ENCODE measurements at places on chromosomes 1 and 21. TPM values are rescaled to one million over a fixed set of nuclear protein-coding genes. Genes with fewer than 3 reads are reported as not detected.

TSTD1 gene
- total RNA-seq, result 4.5 TPM

SRM gene
- 74.2 TPM for total RNA-seq

- no peak for DNase-seq
Observed at GRCh38 chr1:159171688-159172501, 480 bp downstream of the CADM3 start.

SEC16B gene
- 2.6 TPM for total RNA-seq

- DNase-seq, result no peak
Observed at GRCh38 chr1:92862605-92863004, 30.8 kb downstream of the RPL5 start.

DNA sequence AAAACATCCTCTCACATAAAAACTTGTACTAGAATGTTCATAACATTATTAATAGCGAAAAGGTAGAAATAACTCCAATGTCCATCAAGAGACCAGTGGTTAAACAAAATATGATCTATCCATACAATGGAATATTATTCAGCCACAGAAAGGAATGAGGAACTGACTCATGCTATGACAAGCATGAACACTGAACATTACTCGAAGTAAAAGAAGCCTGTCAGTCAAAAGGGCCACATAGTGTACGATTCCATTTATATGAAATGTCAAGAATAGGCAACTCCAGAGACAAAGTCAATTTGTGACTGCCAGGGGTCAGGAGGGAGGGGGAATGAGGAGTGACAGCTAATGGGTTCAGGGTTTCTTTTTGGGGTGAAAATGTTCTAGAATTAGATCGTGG, 2.3 kb downstream of the VPS26C start:
- DNase-seq, result no peak

DNA sequence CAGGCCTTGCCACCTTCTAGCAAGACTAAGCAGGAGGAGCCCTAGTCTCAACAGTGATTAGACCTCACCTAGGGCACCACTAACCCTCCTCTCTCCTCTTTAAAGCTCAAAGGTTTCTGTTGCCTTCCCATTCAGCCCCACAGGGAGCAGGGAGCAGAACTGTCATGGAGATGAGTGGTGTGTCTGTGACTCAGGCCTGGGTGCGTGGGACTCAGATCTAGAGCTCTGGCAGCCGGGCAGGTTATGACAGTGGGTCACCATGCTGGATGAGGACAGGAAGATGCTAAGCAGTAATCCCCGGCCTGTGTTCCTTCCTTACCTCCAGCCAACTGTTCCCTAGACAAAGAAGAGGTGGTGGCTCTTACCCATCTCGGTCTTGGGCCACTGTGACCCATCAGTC, 60.1 kb upstream of the COA6 start:
- no peak for DNase-seq

GRCh38 chr1:57506941-57507340, 83.1 kb upstream of the DAB1 start:
- DNase-seq, result no peak

GRCh38 chr1:2046953-2047748, 3.1 kb upstream of the PRKCZ start:
- no peak for DNase-seq

GRCh38 chr1:33177996-33178540, 3.8 kb downstream of the TRIM62 start:
- no peak for DNase-seq
